ENCODE measurements at places on chromosomes 2 and 18. TPM values are rescaled to one million over a fixed set of nuclear protein-coding genes. Genes with fewer than 3 reads are reported as not detected.

- no peak for DNase-seq
Observed at GRCh38 chr18:60568220-60568619, 195.6 kb upstream of the MC4R start.

- DNase-seq: no peak
Observed at GRCh38 chr2:104025295-104025694, 828.6 kb upstream of the POU3F3 start.

DNA sequence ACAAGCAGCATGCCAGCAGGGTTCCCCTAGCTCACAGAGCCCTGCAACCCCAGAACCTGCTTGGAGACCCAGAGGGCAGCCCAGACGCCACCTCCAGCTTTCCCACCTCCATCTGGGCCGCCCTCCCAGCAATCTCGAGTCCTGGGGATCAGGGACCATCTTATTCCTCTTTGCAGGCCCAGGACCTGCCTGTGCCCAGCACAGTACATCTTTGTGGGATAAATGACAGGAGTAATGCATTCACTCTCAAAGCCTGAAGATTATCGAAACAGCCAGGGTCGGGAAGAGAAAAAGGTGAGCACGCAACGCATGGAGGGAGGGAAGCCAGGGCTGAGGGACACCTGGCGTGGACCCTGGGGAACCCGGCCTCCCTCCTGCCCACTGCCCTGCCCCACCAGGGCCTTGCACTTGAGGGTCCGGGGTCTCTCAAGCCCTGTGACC, 144.1 kb downstream of the NDUFA10 start:
- DNase-seq: no peak

DNA sequence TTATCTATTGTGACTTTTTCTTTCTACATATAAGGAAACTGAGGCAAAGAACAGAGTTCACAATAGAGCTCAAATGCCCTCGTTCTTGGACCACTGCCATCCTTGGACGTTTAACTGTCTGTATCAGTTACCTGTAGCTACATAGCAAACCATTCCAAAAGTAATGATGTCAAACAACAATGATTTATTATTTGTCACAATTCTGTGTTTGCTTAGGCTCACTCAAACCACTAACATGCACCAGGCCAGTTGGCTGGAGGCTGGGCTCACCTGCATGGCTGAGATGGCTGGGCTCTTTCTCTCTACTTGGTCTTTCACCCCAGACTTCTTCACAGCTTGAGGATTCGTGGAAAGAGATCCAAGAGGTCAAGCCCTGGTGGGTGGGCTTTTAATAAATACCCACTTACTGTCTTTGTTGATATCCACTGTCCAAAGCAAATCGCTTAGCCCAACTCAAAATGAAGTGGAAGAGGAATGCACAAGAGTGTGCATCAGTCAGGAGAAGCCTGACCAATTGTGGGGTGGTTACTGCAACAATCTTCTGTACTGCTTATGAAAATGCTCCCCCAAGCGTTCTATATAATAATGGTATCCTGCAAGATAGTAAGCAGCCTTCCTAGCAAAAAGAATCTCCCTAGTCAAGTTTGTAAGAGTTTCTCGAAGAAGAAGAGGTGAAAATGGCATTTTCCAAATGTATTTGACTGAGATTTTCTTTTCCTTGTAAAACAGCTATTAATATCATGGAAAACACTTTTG, 163.5 kb upstream of the NT5C1B start:
- DNase-seq: peak; percentile 24

Gene KCNG3
- total RNA-seq: under 0.01 TPM

GRCh38 chr2:239822146-239822831, 202.9 kb downstream of the NDUFA10 start:
- no peak for DNase-seq

DNA sequence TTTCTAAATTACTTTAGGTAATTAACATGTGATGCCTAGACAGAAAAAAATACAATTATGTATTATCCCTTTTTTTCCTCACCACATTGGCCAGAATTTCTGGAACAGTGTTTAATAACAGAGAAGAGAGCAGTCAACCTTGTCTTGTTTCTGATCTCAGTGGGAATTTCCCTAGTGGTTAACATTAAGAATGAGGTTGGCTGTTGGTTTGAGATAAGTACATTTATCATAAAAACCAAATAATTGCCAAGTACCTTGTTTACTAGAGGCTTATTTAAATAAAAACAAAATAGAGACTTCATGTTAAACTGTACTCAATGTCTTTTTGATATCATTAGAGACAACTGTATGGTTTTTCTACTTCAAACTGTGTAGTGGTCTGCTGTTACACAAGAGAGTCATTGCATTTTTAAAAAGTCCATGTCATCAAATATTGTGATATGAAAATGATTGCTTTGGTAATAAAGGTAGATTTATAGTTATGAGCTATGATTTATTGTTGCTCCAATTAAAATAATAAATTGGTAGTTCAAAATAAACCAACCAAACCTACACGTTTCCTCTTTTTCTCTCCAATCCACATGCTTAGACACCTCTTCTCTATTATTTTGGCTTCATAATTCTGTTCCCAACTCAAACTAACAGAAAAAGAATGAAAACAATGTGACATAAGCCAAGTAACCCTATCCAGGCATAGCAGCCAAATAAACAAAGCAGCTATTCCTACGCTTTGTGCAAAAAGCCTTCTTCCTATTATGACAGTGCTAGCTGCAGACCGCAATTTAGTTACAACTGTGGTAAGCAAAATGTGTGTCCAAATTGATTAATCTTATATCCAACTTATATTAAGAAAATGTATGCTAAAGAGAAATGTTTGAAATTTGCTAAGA, 20.9 kb upstream of the TANK start:
- DNase-seq: peak; percentile 74

DNA sequence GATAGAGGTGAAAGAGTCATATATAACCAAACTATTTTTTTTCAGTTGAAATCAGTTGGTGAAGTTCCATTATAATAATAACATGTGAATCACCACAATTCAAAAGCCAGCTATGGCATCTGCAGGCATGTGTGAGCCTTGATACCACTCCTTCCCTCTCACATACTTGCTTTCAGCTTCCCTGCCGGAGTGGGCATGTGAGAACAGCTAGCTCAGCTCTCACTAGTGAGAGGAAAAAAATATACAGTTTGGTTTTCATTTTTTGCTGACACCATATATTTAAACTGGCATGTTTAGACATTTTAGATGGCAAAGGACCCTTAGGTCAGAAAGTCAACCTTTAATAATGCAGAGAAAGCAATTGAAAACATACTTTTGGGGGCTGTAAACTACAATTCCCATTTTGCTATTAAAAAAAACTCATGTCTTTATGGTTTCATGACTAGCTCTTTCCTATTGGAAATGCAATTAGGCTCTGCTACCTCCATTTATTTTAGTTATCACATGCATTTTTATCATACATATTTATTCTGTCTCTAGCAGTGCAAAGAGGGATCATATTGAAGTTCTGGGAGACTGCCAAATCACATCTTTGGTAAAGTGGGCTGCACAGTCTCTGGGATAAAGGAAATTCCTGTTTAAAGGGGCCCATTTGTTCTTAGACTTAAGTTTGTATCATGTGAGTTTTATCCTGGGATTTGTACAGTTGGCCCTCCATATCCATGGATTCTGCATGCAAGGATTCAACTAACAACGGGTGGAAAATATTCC, 33.2 kb upstream of the SLC40A1 start:
- DNase-seq: peak; percentile 75

DNA sequence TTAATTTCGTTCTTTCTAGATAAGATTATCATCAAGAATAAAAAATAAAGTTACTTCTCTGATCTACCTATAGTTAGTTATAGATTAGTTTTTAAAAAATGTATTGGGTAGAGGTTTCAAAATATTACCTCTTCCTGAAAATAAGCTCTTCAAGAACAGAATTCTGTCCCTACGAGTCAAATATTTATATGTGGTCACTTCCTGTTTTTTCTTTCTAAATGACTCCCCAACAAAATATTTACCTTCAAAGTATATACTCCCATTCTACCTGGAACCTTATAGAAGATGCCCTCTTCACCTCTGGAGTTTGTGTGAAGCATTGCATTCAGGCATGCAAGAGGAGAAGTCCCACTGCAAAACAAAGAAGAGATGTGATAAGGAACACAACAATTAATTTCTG, 72.3 kb downstream of the ASXL2 start:
- DNase-seq: no peak

- no peak for DNase-seq
Observed at GRCh38 chr2:47519147-47519537, 116.2 kb downstream of the MSH2 start.

GRCh38 chr2:191791953-191792560, 54.8 kb downstream of the CAVIN2 start:
- peak; percentile 7 for DNase-seq

DNA sequence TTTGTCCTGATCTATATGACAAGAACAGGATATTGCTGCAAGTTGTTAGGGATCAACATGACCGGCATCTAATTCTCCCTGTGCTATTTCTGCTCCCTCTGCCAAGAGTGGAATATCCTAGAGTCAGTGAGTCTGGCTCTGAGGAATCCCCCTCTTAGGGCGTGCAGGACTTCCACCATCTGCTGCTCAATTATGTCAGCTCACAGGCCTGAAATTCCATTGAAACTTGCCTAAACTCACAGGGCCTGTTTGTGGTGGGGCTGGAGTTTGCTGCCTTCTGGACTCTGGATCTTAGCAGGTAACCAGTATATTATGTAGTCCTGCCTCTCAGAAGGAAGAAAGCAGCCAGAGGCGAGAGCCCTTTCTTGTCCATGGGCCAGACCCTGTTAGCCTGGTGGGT, 323.0 kb downstream of the TSN start:
- peak; percentile 19 for DNase-seq

- no peak for DNase-seq
Observed at GRCh38 chr2:37600735-37601134, 70.7 kb downstream of the CDC42EP3 start.

- no peak for DNase-seq
Observed at GRCh38 chr2:128973566-128973965, 654.9 kb upstream of the HS6ST1 start.

GRCh38 chr2:237486334-237486818, 675 bp upstream of the MLPH start:
- DNase-seq: no peak

DNA sequence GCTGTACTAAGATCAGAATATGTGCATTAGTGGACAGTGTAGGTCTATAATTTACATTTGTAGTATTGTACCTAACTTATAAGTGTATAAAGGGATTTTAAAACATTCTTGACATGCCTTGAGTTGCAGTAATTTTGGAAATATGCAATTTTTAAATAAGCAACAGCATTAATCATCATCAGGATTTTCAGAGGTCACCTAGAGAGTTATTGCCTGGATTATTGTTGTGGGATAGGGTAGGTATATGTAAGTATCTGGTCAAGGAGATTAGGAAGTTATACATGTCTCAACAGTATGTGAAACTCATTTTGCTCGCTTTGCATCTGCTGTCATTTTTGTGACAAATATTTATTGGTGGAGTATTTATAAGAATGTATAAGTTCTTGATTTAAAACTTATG, 184.2 kb downstream of the WDR7 start:
- DNase-seq: no peak

GRCh38 chr2:204407204-204408014, 137.9 kb upstream of the PARD3B start:
- peak; percentile 21 for DNase-seq

Gene CTLA4
- total RNA-seq: not detected

DNA sequence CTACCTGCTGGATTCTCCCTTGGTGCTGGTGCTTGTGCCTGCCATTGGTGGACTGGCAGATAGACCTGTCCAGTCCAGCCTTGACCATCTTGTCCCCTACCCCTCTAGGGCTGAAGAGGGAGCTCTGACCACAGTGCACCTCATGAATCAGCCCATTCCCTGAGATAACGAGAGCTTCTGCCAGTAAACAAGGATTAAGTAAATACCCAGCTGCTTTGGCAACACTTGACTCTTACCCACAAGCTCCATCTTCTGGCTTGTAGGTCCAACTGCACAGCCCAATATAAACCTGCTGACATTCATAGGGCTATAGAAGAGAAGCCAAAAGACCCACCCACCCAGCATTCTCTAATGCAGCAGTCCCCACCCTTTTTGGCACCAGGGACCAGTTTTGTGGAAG, 186.4 kb downstream of the PIK3C3 start:
- peak; percentile 2 for DNase-seq

Gene ASB18
- not detected for total RNA-seq

- no peak for DNase-seq
Observed at GRCh38 chr2:227006189-227006897, 157.7 kb downstream of the COL4A4 start.

DNA sequence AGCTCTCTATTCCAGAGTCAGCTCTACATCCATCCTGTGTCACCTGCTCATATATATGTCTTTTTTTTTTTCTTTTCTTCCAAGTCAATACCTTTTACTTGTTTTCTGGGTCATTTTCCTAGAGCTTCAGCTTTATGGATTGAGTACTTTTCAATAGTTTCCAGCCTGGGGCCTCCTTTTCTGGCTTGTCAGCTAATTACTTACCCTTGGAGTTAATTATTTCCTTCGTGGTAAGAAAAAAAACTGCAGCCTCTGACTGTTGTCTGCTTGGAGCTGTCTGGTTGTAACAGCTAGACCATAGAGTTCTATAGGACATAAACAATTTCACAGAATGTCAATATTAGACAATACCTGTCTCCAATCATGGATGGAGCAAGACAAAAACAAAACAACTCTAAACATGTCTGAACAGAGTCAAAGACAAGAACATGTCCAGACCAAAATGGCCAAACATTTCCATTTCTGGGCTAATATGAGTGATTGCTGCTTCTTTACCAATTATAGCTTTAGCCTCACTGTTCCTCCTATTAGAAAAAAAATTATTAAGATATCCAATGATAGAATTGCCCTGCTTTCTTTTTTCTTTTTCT, 643.1 kb downstream of the SLC4A3 start:
- no peak for DNase-seq

DNA sequence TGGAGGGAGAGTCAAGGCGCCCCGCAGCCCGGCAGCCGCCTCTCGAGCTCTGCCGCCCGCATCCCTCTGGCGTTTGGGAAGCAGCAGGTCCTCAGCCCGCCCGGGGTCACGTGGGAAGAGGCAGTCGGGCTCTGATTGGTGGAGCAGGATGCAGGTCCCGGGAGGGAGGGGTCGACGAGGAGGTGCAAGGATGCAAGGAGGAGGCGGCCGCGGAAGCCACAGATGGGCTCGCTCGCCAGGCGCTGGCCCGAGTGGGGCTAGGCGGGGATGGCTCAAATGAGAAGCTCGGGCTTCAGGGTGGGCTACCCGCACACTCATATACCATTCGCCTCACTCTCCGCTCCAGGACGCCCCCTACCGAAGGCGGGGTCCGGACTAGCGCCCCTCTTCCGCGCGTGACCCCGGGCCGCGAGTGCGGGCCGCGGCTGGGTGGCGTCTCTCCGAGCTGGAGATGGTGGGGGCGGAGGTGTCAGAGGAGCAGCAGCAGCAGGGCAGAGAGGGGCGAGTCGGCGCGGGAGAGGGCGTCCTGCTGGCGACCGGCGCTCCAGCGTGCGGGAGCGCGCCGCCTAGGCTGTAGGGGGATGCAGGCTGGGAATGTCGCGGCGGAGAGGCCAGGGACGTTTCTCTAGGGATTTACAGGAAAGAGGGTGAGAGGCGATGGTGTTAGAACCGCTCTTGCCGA, at the start of gene TMEFF2:
TSS of gene TMEFF2 (minus strand) at position 68 of the 682 bp plus-strand sequence. CDS start 409 bp downstream, outside the sequence.
- peak; percentile 83 for DNase-seq

All from IMR-90 (cell line).